Naive thymus-derived CD4-positive, alpha-beta T cell (primary cell): ENCODE measurements at places on chromosomes 3 and 15.

DNA sequence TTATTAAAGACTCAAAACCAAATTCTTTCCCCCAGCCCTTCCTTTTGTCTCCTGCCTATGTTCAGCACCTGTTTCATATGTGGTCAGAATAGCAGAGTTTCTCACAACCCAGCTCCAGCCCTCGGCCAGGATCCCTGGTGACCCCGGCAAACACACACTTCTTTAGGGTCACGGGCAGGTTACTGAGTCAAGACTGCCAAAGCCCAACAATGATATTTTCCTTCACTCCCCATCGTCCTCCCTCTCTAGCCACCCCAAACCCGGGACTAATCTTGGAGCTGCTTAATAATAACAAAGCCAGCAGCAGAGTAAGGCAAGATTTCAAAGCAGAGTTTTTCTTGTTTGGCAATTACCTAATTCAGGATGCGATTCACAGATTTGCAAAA lies 25.5 kb downstream of the RARB start:
- H3K36me3 ChIP-seq: no peaks in the 10 kb centered on the region
- DNase-seq: no peak
- no peak overlapping the region for H3K27ac ChIP-seq
- no peaks in the 10 kb centered on the region for H3K27me3 ChIP-seq
- H3K4me3 ChIP-seq: no peak overlapping the region

DNA sequence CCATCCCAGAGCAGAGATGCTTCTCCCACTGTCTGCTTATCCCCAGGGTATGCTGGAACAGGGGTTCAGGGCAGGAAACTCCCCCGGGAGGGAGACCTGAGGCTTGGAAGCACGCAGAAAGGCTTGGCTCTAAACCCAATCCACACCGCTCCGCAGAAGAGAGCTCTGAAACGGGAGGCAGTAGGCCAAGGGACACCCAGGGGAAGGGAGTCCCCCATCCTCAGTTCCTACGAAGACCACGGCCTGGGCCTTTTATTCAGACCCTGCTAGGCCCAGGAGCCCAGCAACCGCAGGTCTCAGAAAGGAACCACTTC lies 1.8 kb upstream of the HAPLN3 start:
- peaks cover 17% of the 10 kb centered on the region for H3K36me3 ChIP-seq
- peaks cover 27% of the 10 kb centered on the region for H3K4me1 ChIP-seq
- no peaks in the 10 kb centered on the region for H3K27me3 ChIP-seq
- H3K27ac ChIP-seq: peak overlapping the region; percentile 44
- DNase-seq: no peak

- H3K27me3 ChIP-seq: no peaks in the 10 kb centered on the region
- H3K4me3 ChIP-seq: no peak overlapping the region
- no peak for DNase-seq
- no peaks in the 10 kb centered on the region for H3K36me3 ChIP-seq
- H3K4me1 ChIP-seq: peaks cover 6% of the 10 kb centered on the region
These were observed 167.4 kb downstream of the OSBPL10 start for GRCh38 chr3:31813686-31814085.

DNA sequence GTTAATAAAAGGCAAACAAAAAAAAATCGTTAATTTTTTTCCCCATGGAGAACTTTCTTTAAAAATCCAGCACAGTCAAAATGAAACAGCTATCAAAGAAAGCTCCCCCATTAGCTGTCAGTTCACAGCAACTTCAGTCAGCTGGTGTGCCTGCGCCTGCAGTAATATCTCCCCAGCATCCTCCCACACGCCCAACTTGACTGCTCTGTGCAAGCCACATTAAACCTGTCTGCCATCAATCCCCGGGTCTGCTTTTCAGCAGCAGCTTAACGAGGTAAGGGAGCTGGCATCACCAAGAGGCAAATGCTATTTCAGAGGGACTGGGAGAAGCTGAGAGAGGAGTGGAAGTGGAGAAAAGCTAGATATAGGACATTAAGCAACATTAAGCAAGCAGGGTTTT lies 337.5 kb downstream of the GAP43 start:
- no peaks in the 10 kb centered on the region for H3K27me3 ChIP-seq
- H3K4me3 ChIP-seq: no peak overlapping the region
- H3K27ac ChIP-seq: no peak overlapping the region
- H3K36me3 ChIP-seq: no peaks in the 10 kb centered on the region
- no peaks in the 10 kb centered on the region for H3K4me1 ChIP-seq

DNA sequence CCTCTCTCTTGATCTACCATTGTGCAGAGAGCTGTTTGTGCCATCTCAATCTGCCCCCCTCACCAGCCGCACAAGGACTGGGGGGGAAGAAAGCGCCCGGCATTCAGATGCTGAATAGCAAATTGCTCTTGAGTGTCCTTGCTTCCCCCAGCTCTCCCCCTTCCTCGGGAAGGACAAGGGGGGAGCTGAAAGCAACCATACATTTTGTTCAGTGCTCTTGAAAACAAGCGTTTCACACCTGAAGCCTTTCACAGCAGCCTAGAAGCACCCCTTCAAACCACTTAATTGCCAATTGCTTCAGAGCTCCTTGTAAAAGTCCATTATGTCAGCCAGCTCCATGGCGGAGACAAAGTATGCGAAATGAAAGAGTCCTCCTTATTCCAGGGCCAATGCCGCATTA lies 540.1 kb downstream of the NR2F2 start:
- H3K4me3 ChIP-seq: no peak overlapping the region
- no peaks in the 10 kb centered on the region for H3K4me1 ChIP-seq

DNA sequence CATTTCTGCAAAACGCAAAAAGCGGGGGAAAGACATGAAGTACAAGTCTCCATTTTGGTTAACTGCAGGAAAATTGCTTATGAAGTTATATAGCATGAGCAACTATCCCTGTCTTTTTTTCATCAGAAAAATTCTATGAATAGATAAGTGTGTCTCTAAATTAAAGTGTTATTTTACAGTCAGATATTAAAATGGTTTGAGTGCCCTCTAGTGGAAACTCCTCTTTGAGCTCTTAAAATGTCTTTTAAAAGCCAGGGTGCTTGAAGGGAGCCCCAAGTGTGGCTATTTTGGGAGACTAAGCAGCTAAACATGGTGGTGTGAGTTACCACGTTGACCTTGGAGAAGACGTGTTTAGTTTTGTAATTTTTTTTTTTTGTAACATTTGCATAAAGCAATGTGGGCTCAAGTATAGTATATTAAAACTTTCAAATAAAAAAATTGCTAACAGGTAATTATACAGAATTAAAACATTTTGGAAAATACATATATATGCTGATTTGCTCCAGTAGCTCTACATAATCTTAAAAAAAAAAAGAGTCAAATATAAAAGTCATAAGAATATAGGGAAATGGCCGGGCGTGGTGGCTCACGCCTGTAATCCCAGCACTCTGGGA lies 77.2 kb downstream of the PPP2R3A start:
- no peak for DNase-seq
- no peaks in the 10 kb centered on the region for H3K27me3 ChIP-seq
- no peak overlapping the region for H3K27ac ChIP-seq
- no peak overlapping the region for H3K4me3 ChIP-seq
- H3K4me1 ChIP-seq: no peaks in the 10 kb centered on the region

DNA sequence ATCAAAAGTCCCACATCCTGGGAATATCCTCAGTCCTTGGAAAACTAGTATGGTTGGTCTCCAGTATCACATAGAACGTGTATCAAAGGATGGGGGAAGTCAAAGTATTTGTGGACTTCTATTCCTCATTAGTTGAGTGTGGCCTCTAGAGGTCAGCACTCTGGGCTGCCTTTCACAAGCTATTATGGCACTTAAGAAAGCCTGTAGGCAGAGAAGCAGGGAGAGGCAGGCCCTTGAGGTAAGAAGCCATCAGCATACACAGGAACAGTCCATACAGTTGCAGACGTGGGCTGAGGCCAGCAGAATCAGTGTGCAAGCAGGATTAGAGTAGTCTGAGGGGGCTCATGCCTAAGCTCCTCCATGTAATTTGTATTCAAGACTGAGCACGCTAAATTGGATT lies 341.7 kb downstream of the CLSTN2 start:
- no peaks in the 10 kb centered on the region for H3K27me3 ChIP-seq
- no peaks in the 10 kb centered on the region for H3K4me1 ChIP-seq
- DNase-seq: no peak

GRCh38 chr3:71843071-71843470 lies 58.1 kb upstream of the PROK2 start:
- no peaks in the 10 kb centered on the region for H3K4me1 ChIP-seq
- no peak overlapping the region for H3K27ac ChIP-seq
- no peak for DNase-seq

DNA sequence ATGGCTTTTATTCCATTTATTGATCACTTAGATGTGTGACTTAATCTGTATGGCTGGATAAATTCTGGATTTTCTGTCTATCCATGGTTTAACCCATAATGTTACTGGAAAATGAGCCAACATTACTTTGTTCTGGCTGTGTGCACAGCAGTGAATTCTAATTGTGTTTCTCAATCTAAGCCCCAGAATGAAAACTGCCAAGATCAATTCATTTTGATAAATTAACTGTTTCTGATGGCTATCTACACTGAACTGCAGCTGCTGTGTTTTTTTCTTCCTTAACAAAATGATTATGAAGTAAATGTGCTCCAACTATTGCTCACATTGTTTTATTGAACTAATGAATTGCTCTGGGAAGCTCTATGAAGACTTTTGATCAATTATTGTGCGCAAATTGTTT lies 35.7 kb upstream of the CPB1 start:
- H3K4me1 ChIP-seq: no peaks in the 10 kb centered on the region
- no peak for DNase-seq
- no peaks in the 10 kb centered on the region for H3K36me3 ChIP-seq
